Common myeloid progenitor, CD34-positive (primary cell): ENCODE measurements at places on chromosomes 1 and 21.

GRCh38 chr1:81832573-81832972, 31.8 kb downstream of the ADGRL2 start:
- DNase-seq, result no peak

GRCh38 chr1:85806236-85806965, 98.2 kb upstream of the ZNHIT6 start:
- no peak for DNase-seq

DNA sequence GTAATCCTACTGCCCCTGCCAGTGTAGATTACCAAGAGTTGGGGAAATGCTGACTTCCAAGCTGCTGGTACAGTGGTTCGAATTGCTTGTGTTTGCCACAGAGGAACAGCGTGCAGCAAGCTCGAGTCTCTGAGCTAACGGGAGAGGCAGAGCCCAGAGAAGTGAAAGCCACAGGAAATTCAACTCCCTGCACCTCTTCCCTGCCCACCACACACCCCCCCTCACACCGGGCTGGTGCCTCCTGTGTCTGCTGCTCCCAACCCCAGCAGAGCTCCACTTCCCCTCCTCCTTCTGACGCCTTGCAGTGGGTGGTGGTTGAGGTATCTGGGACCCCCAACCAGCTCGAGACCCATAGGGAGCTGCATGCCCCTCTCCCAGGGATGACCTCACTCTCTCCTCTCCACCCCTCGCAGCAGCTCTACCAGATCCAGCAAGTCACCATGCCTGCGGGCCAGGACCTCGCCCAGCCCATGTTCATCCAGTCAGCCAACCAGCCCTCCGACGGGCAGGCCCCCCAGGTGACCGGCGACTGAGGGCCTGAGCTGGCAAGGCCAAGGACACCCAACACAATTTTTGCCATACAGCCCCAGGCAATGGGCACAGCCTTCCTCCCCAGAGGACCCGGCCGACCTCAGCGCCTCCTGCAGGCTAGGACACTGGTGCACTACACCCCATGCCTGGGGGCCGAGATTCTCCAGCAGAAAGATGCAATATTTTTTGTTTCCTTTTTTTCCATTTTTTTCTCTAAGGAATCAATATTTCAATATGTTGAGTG, 13.1 kb upstream of the KCNQ4 start:
- no peak for DNase-seq

GRCh38 chr1:80218112-80218511, 1211.6 kb upstream of the ADGRL4 start:
- peak; percentile 26 for DNase-seq

- no peak for DNase-seq
Measured at GRCh38 chr1:91335603-91336002, 69.0 kb downstream of the HFM1 start.

GRCh38 chr1:114446198-114446597, 64.8 kb downstream of the TRIM33 start:
- peak; percentile 22 for DNase-seq

GRCh38 chr1:241079047-241079446, 278.0 kb downstream of the RGS7 start:
- no peak for DNase-seq

GRCh38 chr1:172779491-172779890, 120.6 kb downstream of the FASLG start:
- DNase-seq, result peak; percentile 59

GRCh38 chr1:89356658-89357400, 7.0 kb upstream of the GBP6 start:
- no peak for DNase-seq

- peak; percentile 9 for DNase-seq
Measured at GRCh38 chr1:151661751-151662150, 49.9 kb downstream of the SNX27 start.

DNA sequence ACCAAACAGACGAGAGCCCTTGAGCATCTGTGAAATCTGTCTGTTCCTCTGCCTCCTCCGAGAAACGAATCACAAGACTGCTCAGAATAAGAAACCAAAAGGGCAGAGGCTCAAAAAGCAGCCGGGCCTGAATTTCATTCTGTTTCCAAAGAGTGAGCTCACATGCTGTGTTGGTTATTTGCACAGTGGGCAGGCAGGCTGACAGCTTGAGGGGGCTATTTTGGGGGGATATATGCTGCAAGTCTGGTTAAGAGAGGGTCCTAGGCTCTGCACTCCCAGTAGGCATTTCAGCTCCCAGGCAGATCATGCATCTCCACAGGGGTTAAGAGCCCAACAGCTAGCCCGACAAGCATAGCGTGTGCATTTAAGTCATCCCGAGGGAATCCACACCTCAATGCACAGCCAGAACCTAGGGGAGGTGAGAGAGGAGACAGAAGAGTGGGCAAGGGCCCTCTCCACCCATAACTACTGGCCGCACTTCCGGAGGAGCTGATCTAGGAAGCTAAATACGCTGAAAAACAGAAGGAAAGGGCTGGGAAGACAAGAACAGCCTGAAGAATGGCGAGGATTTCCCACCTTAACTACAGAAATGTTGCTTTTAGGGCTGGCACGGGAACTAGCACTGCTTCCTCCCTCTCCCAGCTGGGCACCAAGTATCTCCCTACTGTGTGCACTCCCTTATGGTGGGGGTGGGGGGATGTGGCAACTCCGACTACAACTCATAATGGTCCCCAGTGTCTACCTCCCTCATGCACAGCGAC, 3.7 kb downstream of the PGBD5 start:
- DNase-seq, result no peak

DNA sequence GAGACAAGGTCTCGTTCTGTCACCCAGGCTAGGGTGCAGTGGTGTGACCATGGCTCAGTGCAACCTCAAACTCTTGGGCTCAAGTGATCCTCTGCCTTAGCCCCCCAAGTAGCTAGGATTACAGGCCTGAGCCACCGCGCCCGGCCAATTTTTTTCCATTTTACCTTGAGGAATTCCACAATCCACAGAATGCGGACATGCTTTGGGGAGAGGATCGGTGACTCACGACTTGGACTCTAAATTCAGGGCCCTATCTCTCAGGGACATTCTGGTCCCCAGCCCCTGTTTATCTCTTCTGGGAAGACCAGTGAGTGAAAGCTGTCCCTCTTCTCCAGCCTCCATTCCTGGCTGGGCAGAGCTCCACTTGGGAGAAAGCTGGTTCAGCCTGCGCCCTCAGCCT, 5.2 kb downstream of the PADI1 start:
- DNase-seq, result no peak

- no peak for DNase-seq
Measured at GRCh38 chr1:77543822-77544448, 138.5 kb downstream of the ZZZ3 start.

GRCh38 chr1:112735752-112736151, 20.6 kb upstream of the PPM1J start:
- DNase-seq, result no peak

GRCh38 chr1:4797016-4797410, 142.6 kb downstream of the AJAP1 start:
- no peak for DNase-seq

DNA sequence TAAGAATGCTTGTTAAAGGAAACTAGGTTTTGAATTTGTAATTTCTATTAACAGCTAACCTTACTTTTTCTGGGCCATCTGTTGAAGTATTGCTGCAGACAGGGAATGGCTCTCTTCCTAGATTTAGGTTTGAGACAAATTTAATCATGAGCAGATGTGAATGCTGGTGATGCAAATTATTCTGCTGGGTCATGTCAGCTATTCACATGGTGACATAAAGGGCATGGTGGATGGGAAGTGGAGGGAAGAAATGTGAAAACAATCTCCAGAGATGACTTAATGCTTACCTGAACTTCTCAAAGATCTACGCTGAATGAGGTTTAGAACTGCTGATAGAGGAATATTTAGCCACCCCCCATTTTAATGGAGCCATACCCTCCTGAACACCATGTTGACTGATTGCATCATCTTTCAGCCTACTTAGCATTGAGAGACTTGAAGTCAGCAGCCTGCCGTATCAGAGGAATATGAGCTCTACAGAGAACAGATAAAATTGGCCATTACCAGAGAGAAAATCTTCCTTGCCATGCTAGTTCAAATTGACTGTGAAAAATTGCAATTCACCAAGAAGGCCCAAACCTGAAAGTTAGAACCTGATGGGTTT, 138.8 kb downstream of the HHAT start:
- DNase-seq, result no peak

GRCh38 chr1:248000169-248000568, 13.3 kb upstream of the OR2L5 start:
- no peak for DNase-seq
